ENCODE measurements at places on chromosomes 12 and 14. TPM values are rescaled to one million over a fixed set of nuclear protein-coding genes. Genes with fewer than 3 reads are reported as not detected.

Gene TDRD9
- total RNA-seq = 0.85 TPM

Gene SLC25A47
- total RNA-seq = not detected

Gene P2RX7
- total RNA-seq = 11.3 TPM

Gene MOK
- total RNA-seq = 2.7 TPM

Gene SLC35F4
- not detected for total RNA-seq

Gene TMEM63C
- 1.7 TPM for total RNA-seq

Gene CLEC9A
- total RNA-seq = not detected

Gene LMO3
- not detected for total RNA-seq

Gene ADIPOR2
- 43.8 TPM for total RNA-seq

Gene THAP2
- total RNA-seq = 9.4 TPM

Gene ACTN1
- 70.6 TPM for total RNA-seq

Gene PIANP
- total RNA-seq = 0.17 TPM

Gene OR10P1
- not detected for total RNA-seq

Gene CLEC14A
- not detected for total RNA-seq

Gene TRPV4
- total RNA-seq = not detected

Gene DLGAP5
- total RNA-seq = 97.9 TPM

Gene TC2N
- 44.9 TPM for total RNA-seq

Gene CRIP1
- total RNA-seq = 397 TPM

Gene COX8C
- not detected for total RNA-seq

Gene HOXC4
- total RNA-seq = 0.17 TPM

Gene PTPRB
- total RNA-seq = not detected

Gene ADAMTS20
- total RNA-seq = not detected

Gene E2F7
- 6.0 TPM for total RNA-seq

Gene DCAF11
- 91.8 TPM for total RNA-seq

Gene ARHGEF40
- 0.33 TPM for total RNA-seq

Gene KLRF2
- total RNA-seq = not detected

Gene MTHFD1
- 212 TPM for total RNA-seq

Gene MMP14
- total RNA-seq = 1.1 TPM

Gene FOXM1
- 80.0 TPM for total RNA-seq

Gene SLC17A8
- total RNA-seq = not detected

Gene SSPN
- total RNA-seq = not detected

Gene FRMD6
- 3.4 TPM for total RNA-seq

Gene MMP17
- 0.48 TPM for total RNA-seq

Gene KRT79
- not detected for total RNA-seq

Gene PAH
- total RNA-seq = not detected

Gene NRXN3
- not detected for total RNA-seq

Gene DPY19L2
- total RNA-seq = 0.67 TPM

Gene GLT8D2
- not detected for total RNA-seq

Gene ERC1
- 21.8 TPM for total RNA-seq

Gene ENO2
- total RNA-seq = 193 TPM

Gene DHH
- total RNA-seq = not detected

Gene TPH2
- not detected for total RNA-seq

Gene TTC8
- 3.3 TPM for total RNA-seq

Gene C12orf54
- total RNA-seq = not detected
